CD4-positive, alpha-beta T cell treated with Interferon gamma for 1 hour (primary cell): ENCODE measurements at places on chromosomes 4 and X.

DNA sequence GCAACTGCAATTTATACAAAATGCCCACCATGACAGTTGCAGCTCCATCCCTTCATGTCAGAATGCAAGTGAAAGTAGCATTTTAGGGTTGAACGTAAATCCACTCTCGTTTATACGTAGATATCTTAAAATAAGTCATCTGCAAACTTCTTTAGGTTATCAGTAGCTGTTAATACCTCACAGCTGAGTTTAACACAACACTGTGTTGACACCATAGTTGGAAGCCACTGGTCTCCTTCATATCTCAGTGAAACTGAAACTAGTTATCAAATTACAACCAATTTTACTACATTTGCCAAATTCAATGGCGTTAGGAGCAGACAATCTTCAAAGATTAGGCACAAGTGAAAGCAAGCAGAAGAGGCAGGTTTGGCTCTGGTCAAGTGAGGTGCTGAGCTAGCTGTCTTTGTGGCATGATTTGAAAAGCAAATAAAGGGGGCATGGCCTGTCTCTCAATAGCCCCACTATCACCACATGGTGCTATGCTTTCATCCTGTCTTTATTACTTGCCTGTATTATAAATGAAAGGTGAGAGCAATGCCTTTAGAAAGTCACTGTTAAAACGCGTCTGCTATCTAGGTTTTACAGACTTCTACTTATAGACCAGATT, 12.3 kb downstream of the PPP3CA start:
- DNase-seq: no peak

DNA sequence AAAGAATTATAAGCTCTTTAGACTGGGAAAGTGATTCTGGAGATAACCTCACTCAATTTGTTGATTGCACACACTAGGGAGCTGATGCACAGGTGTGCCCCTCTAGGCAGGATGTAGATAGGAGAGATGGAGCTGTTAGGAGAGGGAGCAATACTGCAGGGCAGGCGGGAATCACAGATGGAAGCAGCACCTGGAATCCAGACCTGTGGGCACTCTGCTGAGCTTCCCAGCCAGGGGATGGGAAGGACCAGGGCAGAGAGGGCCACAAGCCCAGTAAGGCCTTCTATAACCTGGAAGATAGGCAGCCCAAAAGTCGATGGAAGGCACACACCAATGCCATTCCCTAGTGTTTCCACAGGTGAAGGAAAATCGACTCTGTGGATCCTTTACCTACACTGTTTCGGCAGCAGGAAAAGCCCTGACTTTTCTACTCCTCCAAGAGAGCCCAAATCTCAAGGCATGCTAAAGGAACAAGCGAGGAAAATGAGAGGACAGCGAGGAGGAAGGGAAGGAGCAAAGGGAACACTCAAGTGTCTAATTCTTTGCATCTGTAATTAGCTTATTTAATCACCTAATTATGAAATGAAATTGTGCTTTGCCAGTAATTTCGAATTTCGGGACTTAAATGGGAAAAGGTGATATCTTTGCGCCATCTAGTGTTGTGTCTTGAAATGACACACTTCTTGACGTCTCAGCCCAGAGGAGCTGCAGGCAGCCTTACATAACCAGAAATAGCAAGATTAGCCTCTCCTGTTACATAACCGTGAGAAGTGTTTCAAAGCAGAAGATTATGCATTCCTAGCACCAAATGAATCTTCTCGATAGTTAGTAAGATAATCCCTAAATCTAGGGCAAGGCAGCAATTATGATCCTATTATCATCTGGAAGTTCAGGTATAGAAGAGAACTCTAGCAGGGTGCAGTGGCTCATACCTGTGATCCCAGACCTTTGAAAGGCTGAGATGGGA, 31.0 kb upstream of the TLR3 start:
- DNase-seq: no peak

GRCh38 chr4:176270669-176271068, 1.6 kb upstream of the ASB5 start:
- DNase-seq: no peak

- DNase-seq: no peak
These were observed 756.3 kb upstream of the ATOH1 start for GRCh38 chr4:93072292-93072691.

GRCh38 chrX:33211356-33212260, at the start of gene DMD:
Gene DMD (minus strand): TSS chrX:33211549. CDS start chrX:33211312, 237 bp downstream.
- no peak for DNase-seq

DNA sequence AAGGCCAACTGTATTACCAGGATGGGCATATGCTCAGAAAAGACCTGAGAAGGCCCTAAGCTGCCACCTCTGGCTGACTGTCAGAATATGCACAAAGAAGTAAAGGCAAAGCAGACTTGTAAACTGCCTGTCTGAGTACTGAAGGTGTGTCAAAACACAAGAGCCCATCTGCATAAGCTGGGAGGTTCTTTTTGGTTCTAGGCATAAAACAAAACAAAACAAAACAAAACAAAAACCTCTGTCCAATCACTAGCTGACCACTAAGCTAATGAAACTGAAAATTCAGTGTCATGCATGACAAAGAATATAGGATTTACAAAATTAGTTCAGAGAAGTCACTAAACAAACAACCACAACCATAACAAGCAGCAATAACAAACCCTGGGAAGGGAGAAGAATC, 20.6 kb downstream of the SH3D19 start:
- no peak for DNase-seq

GRCh38 chrX:45766981-45767501, 566.4 kb upstream of the DIPK2B start:
- DNase-seq: no peak

GRCh38 chr4:184306949-184307348, 89.3 kb upstream of the ENPP6 start:
- DNase-seq: no peak

DNA sequence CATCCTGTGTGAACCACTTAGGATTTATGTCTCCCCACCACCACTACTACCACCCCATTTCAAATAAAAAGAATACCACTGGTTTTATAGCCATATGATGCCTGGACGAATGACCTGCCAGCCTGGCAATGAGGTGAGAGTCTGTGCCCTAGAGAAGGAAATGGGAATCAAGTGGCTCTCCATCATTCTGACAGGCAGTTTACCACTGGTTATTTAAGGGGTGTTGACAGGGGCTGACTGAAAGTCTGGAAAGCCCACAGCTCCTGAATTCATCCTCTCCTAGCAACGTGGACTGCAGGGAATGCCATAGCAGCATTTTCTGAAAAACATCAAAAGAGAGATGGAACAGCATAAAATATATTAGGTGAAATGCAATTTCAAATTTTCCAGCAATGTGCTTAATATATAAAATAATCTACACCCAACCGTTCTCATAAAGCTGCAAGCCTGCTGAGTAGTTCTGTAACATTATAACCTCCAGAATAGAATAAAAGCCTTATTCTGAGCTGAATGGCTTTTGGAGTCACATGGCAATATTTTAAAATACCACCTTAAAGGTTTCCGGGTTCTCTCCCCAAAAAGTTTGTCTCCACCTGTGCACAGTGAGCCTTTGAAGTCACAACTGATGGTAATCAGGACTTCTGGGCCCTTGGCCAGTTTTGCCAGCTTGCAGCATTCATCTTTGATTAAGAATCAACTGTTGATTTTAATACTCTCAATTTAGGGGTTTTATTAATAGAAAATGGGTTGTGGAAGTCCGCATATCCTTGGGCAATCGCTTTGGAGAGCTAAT, 121.5 kb downstream of the DCTD start:
- DNase-seq: no peak

GRCh38 chr4:184664445-184665210, 15.1 kb downstream of the PRIMPOL start:
- no peak for DNase-seq

- DNase-seq: no peak
These were observed 21.2 kb upstream of the PDE6B start for GRCh38 chr4:604131-604530.

DNA sequence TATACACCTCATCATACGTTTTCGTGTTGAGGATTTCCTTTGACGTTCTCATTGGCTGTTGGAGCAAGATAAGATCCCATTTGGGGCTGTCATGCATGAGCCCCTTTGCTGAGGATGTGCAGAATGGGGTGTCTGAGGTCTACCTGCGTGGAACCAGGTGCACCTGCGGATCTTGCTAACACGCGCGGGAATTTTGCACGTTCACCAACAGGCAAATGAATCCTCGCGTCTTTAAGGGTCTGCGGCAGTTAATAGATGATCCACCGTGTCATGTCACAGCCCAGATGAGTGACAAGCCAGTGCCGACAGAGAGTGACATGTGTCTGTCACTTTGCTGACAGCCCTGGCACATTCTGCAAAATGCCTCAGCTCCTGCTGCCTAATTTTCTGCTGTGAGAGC, 56.3 kb upstream of the SHOX start:
- no peak for DNase-seq
